Stimulated activated CD4-positive, alpha-beta T cell treated with anti-CD3 and anti-CD28 coated beads, Interleukin-4, amount 100 ng/mL, for 4 hours (primary cell): ENCODE measurements at places on chromosomes 7 and 10.

DNA sequence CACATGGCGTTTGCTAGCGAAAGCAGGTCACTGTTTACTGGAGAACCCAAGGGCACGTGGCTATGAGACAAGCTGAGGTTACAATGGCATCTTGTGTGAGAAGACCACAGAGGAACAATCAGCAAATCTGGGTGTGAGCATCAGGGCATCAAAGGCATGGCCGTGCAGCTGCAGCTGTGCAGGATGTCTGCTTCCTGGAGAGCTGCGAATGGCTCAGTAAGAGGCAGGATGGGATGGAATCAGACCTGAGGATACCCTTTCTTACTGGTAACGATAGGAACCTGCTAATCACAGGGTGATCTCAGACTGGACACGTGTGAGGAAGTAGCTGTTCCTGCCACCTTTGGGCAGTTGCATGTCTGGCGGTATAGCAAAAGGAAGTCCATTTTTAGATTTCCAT lies 119.5 kb downstream of the RNF216 start:
- no peak for DNase-seq

GRCh38 chr10:123573236-123574108 lies 92.7 kb upstream of the GPR26 start:
- no peak for DNase-seq

- DNase-seq, result no peak
These were observed 68.9 kb upstream of the ZNF33B start for GRCh38 chr10:42707234-42707633.

DNA sequence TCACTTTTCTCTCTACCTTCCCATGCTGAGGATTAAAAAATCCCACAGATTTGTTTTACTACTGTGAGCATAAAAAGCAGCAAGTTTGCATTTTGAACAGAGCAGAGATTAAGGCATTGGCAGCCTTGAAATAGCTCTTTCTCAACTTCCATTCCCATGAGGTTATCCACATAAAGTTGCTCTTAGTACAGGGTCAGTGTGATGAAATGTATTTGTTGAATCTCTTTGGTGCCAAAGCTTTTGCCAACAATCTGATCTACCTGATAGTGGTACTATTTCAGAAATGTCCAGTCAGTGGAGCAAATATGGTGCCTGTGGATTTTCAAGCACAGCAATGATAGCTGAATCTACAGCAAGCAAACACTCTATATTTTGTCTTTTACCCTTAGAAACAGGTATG lies 254.8 kb downstream of the INHBA start:
- DNase-seq, result no peak

- DNase-seq, result no peak
These were observed 50.3 kb downstream of the SRRM3 start for GRCh38 chr7:76252021-76252420.

DNA sequence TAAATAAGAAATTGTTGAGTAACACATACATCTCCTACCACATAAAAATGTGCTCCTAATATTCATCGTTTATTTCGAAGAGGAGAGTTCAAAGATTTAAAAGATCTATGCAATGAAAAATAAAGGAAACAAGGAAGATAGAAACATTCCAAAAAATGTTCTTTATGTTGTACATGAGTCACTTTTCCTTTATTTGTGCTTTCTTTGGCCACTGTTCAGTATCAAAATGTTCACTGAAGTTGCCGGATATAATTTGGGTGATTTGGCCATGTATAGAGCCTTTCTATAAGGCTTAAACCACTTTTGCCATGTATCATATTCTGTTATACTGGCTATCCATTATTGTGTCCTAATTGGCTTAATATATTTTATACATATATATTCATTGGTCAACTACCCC lies 62.9 kb upstream of the PRR15 start:
- no peak for DNase-seq

- DNase-seq, result no peak
These were observed 42.1 kb downstream of the SCIN start for GRCh38 chr7:12612622-12613021.

DNA sequence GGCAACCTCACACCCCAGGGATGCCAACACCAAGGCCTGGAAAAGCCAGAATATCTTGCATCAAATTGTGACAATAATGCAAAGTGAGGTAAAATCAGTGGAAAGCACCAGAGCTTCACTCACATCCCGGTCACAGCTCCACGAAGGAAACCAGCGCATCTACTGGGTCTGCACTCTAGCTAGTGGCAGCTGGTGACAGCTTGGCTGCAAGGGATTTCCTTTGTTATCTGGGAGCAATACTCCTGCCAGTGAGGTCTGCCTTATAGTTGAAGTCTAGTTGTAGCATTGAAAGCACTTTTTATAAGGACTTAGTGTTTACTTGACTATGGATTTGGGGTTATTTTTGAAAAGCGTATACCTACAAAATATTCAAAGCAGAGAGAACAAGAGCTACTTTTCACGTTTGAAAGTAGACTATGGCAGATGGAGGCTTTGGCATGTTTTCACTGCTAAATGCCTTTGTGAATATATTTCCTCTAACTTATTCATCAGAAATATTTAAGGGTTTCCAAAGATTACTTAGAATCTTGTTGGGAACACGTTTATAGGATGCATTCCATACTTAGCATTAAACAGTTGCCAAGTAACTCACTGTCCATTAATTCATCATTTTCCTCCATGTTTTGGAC lies 26.1 kb downstream of the WDFY4 start:
- DNase-seq, result no peak

GRCh38 chr7:106114716-106115383 lies 2.7 kb upstream of the SYPL1 start:
- peak; percentile 15 for DNase-seq

GRCh38 chr7:99076615-99077014 lies 67.3 kb downstream of the SMURF1 start:
- DNase-seq, result no peak

DNA sequence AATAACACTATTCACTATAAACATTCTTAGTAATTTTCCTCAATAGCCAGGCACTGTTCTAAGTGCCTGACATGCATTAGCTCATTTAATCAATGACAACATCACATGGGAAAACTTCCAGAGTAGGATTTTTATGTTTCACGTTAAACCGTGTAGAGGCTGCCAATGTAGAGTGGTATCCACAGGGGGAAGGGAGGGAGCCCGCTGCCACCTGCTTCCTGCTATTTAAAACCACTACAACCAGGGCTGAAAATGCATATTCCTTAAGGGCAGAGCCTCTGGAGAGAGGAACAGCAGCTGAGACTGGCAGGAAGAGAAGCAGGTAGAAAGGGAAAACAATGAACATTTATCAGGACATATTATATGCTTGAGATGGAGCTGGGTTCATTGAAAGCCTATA lies 684.3 kb upstream of the AUTS2 start:
- no peak for DNase-seq

DNA sequence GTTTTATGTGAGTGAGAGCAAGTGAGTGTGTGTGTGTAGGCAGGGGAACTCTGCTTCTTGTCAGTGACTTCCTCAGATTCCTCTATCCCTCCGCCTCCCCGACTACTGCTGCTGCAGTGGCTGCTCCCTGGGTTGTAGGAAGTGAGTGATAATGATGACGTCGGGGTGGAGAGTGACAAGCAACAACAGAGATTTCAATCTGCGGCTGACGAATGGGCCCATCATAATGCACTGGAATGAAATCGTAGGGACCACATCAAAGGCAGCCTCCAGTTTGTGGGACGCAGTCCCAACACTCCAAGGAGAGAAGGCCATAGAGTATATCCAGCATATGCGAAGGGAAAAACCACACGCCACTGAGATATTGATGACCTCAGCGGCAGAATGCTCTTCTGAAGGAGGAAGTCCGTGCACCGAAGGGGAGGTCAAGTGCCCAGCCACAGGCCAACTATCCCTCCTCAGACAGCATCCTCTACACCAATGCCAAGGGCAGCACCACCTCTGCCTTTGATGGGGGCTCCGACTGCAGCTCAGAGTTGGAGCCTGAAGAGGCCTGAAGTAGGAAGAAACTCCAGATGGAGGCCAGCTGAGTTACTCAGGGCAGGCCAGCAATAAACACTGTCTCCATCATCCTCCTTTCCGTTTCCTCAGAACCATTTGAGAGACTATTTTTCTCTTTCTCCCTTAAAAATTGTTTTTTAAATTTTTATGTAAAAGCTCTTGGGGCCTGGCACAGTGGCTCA lies 11.3 kb upstream of the STMP1 start:
- no peak for DNase-seq

DNA sequence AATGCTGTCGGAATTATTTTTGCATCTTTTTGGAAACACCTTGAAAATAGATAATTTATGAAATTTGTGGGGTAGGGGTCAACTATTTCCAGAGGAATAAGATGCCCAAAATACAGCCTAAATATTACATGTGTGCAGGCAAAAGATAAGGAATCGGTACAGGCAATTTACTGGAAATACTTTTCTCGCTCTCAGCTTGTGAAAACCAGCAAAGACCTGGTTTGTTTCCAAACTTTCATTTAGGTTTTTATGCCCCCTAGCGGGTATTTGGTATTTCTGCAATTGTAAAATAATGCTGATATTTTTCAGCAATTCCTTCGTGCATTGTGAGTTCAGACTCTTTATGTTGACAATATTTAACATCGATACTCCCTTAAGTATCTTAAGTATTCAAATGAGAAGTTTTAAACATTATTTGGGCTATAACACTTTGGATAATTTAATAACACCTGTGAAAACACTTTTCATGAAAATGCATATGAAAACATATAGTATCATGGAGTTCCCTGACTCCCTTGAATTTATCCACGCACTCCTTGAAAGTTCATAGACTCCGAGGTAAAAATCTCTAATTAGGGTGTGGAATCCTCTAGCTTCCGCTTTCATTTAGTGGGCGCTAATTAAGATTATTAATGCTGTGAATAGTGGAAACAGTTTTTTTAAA lies 132.4 kb downstream of the TSPAN12 start:
- DNase-seq, result no peak

- no peak for DNase-seq
These were observed 7.0 kb upstream of the ALDH18A1 start for GRCh38 chr10:95663496-95663895.

DNA sequence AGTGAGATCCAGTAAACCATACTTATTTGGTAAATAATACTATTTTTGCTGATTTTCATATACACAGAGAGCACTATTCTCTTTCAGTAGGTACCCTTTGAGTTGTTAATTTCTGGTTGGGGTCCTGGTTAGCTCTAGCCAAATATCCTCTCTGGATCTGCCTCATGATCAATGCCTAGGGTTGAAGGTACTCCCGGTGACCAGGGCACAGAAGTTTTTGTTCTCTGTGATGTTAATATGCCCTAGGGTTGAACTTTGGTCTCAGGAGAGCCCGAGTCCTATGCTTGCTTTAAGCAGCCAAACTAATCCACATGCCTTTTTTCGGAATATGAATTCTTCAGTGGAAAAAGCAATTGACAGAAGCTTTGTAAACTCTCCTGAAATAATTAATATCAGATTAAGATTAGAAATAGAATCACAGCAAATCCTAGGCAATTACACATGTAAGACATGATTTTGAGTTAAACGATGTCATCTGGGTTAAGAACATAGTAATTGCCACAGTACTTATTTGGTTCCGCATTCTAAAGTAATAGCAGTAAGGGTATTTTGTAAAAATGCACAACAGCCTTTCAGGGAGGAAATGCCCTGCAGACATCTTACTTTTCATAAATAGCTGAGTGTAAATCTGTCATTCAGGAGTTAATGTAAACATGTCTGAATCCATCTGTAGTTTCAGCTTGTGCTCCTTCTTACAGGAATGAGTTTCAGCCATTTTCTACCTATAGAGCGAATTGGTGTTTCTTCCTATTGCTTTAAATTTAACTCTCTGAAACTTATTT lies 10.1 kb downstream of the CHN2 start:
- no peak for DNase-seq

DNA sequence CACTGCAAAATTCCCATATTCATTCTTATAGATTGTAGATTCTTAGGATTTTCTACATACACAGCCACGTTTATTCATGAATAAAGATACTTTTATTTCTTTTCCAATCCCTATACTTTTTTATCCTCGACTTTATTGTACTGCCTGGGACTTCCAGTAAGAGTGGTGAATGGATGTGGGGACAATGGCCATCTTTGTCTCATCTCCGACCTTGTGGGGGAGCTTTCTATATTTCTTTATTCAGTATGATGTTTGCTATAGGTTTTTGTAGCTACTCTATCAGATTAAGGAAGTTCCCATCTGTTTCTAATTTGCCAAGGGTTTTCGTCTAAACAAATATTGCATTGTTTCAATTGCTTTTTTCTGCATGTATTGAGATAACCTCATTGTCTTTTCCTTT lies 184.3 kb downstream of the FOXP2 start:
- no peak for DNase-seq

DNA sequence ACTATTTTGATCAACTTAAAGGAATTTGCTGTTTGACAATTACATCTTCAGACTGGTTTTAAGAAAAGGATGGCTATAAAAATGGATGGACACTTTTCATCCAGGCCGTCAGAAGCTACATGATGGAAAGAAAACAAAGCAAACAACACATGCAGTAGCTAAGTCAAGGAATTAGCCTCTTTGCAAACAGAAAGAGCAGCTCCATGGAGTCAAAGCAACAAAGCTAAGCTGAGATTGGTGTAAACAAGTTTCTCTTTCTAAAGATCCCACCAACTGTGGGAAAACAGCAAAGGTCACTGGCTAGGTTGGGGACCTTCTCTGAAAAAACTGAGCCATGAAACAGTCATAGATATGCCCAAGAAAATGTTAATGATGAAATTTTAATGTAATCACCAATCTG lies 98.9 kb downstream of the RNF133 start:
- DNase-seq, result no peak

- DNase-seq, result no peak
These were observed 15.8 kb upstream of the TRIM8 start for GRCh38 chr10:102628451-102628911.

DNA sequence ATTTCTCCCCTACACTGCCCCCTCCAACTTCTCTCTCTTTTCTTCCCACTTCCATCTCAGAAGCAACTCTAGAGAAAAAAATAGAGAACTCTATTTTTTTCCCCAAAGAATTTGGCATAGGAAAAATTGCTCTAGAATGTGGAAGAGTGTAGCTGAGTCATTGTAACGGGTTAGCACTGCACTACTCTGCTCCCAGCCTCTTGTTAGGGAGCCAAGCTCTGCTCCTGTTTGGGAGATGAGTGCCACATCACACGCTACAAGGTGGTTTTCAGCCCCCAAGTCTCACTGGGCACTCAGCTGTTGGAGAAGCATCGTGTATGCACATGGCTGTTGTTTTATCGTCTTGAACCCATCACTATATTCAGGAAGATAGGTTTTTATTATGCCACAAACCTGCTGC lies 136.4 kb downstream of the BMPER start:
- no peak for DNase-seq
